ENCODE measurements at places on chromosomes 1 and 21.

- no peak for DNase-seq
These were observed 49.5 kb upstream of the ACOT11 start for GRCh38 chr1:54498383-54499096.

DNA sequence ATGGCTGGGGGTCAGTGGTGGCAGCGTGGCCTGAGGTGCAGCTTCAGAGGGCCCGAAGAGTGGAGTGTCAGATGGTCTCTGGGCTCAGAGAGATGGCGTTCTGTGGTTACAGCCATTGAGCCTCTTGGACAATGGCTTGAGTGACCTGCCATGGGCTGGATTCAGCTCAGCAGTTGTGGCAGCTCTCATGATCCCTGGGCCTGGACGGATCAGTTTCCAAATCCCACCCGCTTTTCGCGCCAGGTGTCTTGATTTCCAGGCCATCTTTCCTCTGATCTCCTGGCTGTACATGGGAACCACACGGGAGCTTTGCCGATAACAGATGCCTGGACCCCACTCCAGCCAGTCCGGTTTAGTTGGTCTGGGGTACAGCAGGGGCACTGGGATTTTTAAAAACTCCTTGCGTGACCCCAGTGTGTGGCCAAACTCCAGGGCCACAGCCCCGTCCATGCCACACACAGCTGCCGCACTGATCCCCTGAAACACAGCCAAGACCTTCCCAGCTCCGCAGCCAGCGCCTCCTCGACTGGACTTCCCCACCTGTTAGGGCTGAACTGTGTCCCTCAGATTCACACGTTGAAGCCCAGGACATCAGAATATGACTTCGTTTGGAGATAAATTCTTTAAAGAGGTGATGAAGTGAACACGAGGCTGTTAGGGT lies 67.9 kb downstream of the ATP5PO start:
- DNase-seq = no peak

- no peak for DNase-seq
These were observed 62.1 kb upstream of the S1PR1 start for GRCh38 chr1:101174722-101175121.

GRCh38 chr1:238457610-238458009 lies 566.9 kb upstream of the ZP4 start:
- DNase-seq = no peak

GRCh38 chr1:51472359-51472758 lies 46.7 kb downstream of the EPS15 start:
- DNase-seq = no peak

DNA sequence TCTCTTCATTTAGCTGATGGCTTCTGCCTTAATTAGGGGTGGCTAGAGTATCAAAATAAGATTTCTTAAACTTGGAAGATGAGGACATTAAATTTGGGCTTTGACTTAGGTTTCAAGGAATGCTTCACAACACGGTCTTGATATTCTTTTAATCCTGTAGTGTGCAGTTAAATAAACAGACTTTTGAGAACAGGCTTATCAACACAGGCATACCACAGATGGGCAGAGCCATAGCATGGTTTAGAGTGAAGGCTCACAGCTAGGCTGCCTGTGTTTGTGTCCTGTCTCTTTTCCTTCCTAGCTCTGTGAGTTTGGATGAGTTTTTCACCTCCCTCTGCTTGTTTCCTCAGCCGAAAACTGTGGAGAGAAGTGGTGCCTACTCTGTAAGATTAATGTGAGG lies 102.3 kb upstream of the IPO9 start:
- DNase-seq = no peak

DNA sequence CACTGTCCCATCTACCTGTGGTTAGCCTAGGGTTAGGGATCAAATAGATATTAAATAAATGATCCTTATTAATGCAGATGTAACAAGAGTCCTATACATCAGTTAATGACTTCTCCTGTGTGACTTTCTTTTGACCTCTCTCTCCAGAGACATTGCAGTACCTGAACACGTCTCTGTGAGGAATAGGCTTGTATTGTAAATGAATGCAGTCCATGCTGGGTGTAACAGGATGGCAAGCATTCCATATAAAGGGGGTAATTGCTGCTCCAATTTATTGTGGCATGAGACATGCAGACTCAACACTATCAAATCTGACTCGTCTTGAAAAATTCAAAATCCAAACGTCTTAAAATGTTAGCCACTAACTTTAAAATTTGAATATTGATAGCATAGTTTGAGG lies 189.5 kb downstream of the PRDM2 start:
- DNase-seq = no peak

GRCh38 chr1:15137809-15138208 lies 15.7 kb upstream of the TMEM51 start:
- DNase-seq = no peak

DNA sequence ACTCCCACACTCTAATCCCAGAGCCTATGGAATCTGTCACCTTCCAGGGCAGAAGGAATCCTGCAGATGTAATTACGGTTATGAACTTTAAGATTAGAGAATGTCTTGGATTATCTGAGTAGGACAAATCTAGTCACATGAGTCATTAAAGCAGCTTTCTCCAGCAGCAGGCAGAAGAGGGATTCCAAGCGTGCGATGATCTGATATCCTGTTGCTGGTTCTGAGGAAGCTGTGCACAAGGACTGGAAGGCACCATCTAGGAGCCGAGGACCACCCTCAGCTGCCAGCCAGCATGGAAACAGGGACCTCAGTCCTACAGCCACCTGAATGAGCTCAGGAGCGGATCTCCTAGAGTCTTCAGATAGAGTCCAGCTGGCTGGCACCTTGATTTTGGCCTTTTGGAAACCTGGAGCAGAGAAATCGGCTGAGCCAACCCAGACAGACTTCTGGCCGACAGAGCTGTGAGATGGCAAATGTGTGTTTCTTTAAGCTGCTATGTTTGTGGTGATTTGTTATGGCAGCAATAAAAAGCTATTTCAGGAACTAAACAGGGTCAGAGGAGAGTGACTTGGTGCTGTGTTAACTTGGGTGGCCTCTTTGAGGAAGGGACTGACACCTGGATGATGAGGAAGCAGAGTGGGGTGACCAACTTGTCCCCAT lies 34.5 kb downstream of the LRRN2 start:
- no peak for DNase-seq

DNA sequence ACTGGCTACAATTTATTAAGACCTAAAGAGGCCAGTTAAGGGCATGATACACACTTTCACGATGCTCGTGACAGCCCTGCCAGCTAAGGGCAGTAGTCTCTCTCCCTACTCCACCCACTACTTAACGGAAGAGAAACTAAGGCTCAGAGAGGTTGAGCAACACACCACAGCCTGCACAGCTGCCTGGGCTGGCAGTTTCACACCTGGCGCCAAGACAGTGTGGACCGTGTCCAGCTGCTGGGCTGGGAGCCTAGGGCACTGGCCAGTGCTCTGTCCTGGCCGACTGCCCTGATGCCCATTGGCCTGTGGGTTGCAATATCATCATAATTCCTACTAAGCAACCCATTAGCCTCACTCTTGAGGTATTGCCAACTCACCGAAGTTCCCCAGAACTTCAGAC lies 27.6 kb downstream of the TENT5C start:
- DNase-seq = no peak

DNA sequence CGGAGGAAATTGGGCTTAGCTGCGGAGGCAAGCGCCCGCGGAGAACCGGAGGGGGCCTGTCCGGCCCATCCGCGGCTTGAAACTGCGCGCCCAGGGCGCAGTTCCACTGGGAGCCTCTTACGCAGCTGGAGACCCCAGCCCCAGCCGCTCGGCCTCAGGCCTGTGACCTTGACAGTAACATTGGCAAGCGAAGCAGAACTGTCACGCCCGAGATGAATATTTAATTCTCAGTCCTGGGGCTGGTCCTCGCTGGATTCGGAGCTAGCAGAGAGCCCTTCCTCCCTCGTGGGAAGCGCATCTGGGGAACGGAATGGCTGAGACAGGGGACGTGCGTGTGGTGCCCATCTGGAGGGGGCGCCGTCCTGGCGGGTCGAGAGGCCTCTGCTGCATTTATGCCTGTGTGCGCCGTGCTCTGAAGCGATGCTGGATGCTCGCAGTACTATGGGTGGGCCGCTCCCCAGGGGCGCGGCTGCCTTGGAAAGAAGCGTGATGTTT lies 928 bp downstream of the SLC6A17 start:
- DNase-seq = no peak

DNA sequence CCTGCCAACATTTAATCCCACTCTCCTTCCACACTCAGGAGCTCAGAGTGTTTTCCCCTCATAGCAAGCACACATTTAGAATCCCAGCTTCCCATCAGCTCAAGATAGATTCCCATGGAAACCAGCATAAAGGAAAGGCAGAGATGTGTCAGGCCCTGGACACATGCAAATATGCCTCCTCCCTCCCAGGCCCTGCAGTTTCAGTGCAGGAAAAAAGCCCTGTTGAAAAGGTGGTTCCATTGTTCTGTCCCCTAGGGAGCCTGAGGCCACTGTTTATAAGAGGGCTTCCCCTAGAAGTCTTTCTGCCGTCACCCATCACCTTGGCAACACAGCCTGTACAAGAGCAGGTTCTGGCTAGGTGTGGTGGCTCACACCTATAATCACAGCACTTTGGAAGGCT lies 3.6 kb downstream of the CACNA1S start:
- no peak for DNase-seq

- no peak for DNase-seq
These were observed 58.2 kb upstream of the SLC45A1 start for GRCh38 chr1:8259498-8260290.

- DNase-seq = no peak
These were observed 31.1 kb upstream of the HSD3B1 start for GRCh38 chr1:119475866-119476439.

DNA sequence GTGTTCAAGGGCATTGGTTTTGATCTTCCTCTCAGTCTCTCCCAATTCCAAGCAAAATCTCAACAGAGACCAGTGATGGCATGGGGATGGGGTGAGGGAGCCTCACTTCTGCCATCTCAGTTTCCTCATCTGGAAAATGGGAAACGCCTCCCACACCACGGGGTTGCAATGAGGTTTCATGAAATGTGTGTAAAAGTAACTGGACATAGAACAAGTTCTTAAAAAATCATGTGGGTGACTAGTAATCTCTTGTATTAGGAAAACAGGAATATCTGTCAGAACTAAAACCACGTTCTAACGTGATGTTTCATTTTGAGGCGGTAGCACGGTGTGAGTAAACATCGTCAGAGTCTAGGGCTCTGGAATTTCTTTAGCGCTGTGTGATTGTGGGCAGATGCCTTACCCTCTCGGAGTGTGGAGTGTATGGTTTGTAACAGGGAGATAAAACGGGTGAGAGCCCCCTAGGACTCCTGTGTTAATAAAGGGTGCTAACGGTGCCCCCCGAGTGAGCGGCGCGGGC lies 55.5 kb upstream of the DNAJC6 start:
- DNase-seq = no peak

DNA sequence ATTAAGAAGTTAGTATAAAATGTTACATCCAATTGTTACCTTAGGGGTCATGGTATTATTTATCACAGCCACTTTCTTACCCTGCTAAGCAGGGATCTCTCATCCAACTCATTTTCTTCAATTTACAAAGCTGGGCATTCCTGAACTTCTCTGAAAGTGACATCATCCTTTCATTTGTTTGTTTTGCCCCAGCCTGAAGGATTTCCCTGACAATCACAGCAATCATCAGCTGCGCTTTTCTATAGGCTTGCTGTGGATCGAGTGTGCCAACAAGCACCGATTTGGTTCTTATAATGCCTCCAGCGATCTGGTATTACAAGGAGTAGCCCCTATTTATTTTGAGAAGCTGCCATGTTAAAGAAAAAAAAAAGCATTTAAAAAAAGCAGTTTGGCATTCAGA lies 240.2 kb downstream of the USH2A start:
- DNase-seq = no peak

DNA sequence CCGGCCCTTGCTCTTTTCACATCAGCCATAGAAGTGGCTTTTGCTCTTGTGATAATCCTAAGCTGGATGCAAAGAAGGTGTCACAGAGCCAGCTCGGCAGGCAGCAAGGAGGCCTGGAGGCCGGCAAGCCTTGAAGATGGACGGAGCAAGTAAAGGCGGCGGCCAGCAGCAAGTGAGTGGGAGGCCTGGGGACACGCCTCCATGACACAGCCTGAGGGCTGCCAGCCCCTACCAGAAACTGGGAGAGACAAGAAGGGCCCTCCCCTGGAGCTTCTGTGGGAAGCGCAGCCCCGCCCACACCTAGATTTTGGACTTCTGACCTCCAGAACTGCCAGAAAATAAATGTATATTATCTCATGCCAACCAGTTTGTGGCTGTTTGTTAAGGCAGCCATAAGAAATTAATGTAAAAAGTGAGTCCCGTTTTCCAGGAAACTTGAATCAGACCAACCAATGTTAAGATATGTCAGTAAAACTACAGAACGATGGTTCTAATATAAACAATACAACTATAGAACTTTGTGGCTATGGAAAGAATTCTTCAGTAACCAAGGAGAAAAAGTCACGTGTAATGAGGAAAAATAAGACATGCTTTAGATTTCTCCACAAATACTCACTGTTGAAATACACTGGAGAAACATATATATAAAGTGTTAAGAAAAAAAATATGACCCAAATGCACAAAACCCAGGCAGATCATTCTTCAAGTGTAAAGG lies 49.9 kb downstream of the BACE2 start:
- DNase-seq = peak; percentile 82

- DNase-seq = no peak
These were observed 194.7 kb upstream of the FMN2 start for GRCh38 chr1:239896980-239897379.

DNA sequence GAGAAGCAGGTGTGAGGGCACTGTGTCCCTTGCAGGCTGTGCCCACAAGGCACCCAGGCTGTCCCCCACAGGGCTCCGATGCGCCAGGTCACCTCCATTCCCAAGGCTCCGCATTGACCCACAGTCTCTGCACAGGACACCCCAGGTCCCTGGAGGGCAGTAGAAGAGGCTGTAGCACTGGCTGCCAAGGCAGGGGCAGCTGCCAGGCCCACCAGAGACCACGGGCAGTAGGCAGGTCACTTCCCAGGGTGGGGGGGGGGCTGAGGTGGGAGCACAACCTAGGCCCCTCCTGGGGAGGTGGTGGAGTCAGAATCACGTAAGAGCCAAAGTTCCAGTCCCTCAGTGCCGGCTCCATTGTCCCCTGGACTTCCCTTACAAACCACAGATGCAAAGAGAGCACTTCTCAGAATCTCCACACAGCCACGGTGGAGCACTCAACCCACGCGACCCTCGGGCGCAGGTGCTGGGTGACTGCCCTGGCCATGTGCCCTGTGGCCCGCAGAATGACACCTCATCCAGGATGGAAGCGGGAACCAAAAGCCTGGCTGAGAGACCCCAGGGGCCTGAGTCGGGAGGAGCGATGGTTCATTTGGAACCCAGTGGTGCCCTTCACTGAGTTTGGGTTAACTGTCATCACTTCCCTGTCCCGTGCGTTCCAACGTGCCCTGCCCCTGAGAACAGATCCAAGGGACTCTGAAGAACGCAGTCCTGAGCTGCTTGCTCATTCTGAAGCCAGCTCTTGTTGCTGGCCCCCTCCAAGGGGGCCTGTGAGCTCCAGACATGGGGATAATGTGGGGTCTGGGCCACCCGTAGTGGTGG lies 69.7 kb upstream of the PDE9A start:
- no peak for DNase-seq

DNA sequence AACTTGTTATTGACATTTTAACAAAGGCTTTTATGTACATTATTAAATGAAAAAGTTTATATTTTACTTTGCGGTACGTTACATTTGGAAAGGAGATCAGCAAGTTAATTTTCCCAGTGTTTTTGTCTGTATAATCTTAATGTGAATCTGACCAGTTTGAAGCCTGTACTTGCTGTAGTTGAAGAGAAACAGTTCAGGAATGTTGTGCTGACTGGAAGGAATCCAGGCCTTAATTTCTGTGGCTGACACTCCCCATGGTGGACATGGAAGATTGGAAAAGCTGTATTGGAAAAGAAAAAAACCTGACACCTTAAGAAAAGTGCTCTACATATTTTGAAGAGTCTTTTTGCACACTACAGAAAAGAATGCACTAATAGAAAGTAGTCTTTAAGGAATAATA lies 15.5 kb downstream of the LEPR start:
- DNase-seq = no peak
